ENCODE measurements at places on chromosomes 13 and 19. TPM values are rescaled to one million over a fixed set of nuclear protein-coding genes. Genes with fewer than 3 reads are reported as not detected.

RGCC gene
- total RNA-seq, result 40.5 TPM

TNNT1 gene
- total RNA-seq, result not detected

CPAMD8 gene
- 8.8 TPM for total RNA-seq

- no peak for ATAC-seq
These were observed 266.4 kb downstream of the NALCN start for GRCh38 chr13:101149735-101150384.

DNA sequence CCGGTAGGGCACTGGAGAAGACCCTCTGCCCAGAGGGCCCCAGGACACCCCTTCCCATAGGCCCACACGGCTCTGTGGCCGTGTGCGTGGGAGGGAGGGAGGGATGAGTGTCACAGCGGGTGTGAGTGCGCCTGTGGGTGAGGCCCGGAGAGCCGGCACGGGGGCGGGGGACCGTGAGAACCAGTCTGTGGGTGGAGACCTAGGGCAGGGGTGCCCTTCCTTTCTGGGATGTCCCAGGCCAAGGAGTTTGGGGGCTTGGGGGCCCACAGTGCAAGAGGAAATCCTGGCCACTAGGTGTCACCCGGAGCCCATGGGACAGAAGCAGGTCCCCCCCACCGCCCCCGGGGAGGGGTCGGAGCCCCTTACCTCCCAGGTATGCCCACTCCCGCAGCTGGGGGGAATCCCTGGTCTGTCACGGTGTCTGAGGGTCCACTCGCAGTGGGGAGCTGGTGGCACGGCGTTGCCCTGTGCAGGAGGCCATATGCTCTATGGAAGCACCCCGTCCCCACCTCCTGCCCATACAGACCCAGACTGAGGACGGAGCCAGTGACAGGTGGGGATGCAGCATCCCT, 16.0 kb upstream of the SLC7A10 start:
- ATAC-seq, result peak; percentile 29

Measured in gastroesophageal sphincter (tissue), 4 donors.